ENCODE measurements at places on chromosomes 5 and 9. TPM values are rescaled to one million over a fixed set of nuclear protein-coding genes. Genes with fewer than 3 reads are reported as not detected.

- DNase-seq: no peak
These were observed 131.8 kb downstream of the TLE1 start for GRCh38 chr9:81557452-81558090.

Gene GRXCR2
- not detected for total RNA-seq

Gene KCNV2
- total RNA-seq: not detected

DNA sequence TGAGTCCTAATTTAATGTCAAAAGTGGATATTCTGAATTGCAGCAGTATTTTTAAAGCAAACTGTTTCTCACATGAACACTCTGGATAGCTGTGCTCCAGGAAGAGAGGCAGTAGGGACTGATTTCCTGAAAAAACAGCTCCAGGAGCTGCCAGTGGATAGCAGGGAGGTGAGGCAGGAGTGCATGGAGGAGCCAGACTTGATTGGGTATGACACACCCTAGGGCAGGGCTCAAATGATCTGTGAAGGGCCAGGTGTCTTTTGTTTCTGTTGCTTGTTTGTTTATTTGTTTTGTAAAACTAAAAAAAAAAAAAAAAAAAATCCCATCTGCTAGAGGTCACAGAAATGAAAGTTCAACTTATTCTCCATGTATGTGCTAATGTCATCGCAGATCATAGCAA is 83.4 kb downstream of the ADRB2 start:
- no peak for DNase-seq

DNA sequence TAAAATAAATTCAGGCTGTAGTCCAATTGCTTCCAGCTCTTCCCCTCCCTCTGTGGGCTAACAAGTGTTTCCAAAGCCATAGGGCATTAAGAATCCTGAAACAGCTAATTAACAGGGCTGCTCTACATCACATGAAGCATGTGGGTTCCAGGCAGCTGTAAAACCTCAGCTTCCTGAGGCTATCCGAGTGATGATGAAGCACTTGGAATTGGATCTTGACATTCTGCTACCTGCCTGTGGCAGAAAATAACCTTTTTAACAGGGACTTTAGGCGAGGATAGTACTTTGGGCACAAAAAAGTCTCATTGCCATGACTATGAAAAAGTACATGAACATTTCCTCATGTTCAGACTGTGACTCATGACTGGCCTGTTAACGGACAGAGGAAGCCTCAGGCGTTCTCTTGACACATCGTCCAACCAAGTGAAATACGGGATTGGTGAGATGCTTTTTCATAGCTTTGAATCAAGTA is 107.2 kb downstream of the PDE4D start:
- no peak for DNase-seq

GRCh38 chr5:118791926-118792734 is 196.2 kb downstream of the DTWD2 start:
- DNase-seq: peak; percentile 71

DNA sequence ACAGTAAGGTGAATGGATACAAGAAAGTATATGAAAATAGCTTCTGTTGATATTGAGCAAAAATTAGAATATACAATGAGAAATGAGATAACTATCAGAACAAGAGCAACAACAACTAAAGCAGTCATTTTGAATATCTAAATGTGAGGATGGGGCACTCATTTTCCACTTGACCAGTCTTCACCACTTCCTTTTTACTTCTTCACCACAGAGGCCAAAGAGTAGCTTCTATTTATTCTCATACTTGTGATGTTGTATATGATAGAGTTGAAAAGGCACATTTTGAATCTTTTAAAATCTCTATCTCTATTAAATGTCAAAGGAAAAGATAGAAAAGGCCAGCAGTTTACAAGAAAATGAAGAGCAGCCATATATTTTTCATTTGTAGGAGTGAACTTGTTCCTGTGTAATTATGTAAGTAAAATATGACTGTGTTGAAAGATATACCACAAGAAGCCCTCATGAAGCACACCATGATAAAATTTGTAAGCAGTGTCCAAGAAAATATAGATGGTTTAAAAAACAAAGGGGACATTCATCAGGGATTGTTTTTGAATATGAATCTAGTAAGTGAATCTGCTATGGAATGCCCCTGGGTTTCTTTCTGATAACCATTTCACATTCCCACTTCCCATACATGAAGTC is 39.2 kb downstream of the ADAMTS19 start:
- no peak for DNase-seq

- no peak for DNase-seq
These were observed 42.3 kb downstream of the ROR2 start for GRCh38 chr9:91907484-91908292.

GRCh38 chr5:160496334-160496733 is 74.7 kb downstream of the PTTG1 start:
- no peak for DNase-seq

GRCh38 chr5:89850513-89850865 is 559.1 kb downstream of the CETN3 start:
- DNase-seq: no peak

DNA sequence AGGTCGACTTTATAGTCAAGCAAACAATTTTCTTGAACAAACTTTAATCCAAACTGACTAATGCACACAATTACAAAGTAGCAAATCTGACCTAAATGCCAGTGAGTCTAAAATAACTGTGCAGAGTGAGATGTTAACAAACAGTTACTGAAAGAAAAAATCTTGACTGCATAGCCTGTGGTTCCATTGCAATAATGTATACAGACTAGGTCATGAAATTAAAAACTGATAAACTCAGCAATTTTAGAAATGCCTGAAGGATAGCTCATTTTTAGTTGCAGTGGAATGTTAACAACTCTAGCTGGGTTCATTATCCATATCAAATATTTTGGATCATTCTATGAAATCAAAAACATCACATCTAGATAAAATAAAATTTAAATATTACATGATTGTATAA is 73.4 kb upstream of the CDH12 start:
- no peak for DNase-seq

Data from urinary bladder (tissue), 4 donors.